ENCODE measurements at places on chromosomes 13 and 19.
A peak's percentile ranks its signal among the peaks of the same experiment; 100 is the strongest.

- DNase-seq, result no peak
Measured at GRCh38 chr19:18279266-18279515, 2.2 kb downstream of the JUND start.

DNA sequence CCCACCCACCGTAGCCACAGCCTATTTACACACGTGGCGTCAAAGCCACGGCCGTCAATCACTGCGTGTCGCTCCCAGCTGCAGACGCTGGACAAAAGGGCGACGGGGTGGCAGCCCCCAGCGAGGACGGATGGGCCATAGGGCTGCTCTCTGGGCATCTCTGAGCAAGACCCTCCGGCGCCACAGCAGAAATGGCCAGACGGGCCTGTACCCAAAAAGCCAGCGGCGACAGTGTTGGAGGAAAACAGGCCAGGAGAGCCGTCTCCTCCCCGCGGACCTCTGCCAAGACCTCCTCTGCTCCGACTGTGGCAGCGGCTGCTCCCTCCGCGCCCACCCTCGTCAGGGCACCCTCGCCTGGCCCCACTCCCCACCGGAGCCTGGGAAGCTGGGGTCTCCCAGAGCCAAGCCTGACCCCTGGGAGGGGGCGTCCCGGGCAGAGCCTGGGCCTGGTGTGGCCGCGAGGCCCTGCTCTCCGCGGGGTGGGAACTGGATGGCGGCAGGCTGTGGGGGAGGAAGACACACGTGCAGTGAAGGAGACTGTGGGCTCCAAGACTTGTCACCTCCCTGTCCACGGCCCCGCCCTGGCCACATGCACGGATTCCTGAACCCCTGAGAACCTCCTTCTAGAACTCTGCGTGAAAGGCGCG, 2.7 kb downstream of the C2CD4C start:
- no peak for DNase-seq

DNA sequence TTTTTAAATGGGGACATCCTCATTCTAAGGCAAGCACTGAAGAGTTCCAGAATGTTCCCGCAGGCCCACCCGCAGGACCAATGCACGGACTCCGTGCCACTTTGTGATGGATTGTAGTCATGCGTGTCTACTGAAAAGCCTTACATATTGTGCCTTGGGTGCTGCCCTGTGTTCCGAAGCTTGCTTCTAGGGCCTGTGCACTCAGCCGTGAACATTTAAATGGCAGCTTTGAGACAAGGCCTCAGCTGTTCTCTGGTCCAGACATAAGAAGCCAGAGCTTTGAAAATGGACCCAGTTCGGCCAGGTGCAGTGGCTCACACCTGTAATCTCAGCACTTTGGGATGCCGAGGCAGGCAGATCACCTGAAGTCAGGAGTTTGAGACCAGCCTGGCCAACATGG, 75.3 kb upstream of the CACNA1A start:
- DNase-seq, result no peak

GRCh38 chr19:50626011-50626410, 13.7 kb downstream of the SYT3 start:
- DNase-seq, result no peak

DNA sequence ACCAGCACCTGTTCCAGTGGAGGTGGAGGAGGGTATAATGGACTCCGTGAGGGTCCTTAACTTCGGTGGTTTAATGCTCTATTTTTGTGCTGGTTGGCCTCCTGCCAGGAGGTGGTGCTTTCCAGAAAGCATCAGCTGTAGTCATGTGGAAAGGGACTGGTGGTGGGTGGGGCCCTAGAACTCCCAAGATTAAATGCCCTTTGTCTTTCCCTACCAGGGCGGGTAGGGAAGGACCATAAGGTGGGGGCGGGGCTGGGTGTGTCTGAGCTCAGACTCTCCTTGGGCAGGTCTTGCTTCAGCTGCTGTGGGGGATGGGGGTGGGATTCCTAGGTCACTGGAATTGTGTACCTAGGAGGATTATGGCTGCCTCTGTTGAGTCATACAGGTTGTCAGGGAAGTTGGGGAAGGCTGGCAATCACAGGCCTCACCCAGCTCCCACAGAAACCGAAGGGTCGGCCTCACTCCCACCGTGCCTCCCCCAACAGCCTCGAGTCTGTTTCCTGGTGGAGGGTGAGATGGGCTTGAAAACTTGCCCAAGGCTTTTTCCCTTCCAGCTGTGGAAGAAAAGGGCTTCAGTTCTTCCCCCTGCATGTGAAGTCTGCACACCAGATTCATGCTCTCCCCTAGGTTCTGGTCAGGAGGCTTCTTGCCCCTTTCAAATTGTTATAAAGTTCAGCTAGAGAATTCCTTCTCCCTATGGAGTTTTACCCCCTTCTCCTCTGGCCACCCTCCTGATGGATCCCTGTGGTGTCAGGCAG, 60.3 kb upstream of the CLDN10 start:
- peak; percentile 49 for DNase-seq

GRCh38 chr13:109379930-109380329, 406.5 kb downstream of the IRS2 start:
- no peak for DNase-seq

- no peak for DNase-seq
Measured at GRCh38 chr19:33434069-33434885, 60.8 kb downstream of the CEBPG start.

DNA sequence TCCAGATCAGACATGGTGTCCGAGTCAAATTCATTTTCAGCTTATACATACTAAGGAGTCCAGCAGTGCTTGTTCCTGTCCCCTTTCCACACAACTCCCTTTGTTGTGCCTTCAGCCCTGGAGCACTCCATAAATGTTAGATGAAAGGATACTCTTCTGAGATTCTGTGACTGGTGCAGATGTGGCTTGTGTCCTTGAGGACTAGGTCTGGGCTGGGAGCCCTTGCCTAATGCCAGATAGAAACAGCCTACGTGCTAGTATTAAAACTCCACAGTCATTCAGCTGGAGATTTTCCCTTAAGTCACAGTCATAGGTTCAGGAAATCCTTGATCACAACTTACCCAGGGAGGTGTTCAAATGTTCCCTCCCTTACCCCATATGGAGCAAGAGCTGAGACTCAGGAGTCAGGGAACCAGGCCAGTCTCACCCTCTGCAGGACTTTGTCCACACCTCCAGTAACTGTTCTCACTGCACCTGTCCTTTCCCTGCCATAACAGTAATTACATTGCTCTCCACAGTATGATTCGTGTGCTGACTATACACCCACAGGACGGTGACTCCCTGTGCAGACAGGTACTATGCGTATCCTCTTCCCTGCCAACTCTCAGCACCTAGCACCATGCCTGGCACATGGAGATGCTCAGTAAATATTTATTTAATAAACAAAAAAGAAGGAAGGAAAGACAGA, 15.5 kb upstream of the SERPINE3 start:
- DNase-seq, result peak; percentile 13

- no peak for DNase-seq
Measured at GRCh38 chr13:113455384-113455783, 2.1 kb upstream of the ADPRHL1 start.

DNA sequence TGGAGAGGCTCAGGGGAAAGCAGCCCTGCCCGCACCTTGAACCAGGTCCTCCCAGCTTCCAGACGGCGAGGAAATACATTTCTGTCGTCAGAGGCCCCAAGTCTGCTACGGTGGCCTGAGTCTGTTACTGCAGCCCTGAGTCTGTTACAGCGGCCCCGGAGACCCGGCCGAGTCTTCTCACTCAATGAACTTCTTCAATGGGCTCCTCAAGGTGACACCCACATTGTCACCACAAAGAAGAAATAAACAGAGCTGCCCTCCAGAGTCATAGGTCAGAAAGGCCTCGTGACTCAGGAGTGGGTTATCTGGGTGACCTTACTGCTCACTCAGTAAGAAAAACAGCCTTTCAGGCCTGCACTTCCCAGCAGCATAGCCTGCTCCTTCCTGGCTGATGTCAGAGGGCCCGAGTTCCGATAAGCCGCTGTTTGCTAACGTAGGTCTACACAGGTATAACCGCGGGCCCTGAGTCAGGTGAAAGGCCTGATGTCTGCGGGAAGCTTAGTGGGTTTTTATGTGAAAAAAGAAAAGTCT, 66.9 kb upstream of the TM9SF2 start:
- DNase-seq, result no peak

DNA sequence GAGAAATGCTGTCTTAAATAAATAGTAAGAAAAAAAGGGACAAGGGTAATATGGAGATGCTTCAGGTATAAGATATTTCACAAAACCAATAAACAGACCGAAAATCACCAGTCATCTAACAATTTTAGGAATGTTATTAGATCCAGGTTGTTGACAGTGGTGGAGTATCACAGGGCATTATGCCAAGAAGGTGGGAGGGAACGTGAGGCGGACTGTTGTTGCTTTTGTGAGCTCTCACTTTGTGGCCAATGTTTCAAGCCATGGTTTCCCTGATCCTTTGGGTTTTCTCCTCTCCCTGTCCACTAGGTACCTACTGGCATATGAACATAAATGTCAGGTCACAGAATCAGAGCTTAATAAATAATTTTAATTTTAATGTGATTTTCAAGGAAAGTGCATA, 790.3 kb upstream of the SLITRK1 start:
- no peak for DNase-seq

DNA sequence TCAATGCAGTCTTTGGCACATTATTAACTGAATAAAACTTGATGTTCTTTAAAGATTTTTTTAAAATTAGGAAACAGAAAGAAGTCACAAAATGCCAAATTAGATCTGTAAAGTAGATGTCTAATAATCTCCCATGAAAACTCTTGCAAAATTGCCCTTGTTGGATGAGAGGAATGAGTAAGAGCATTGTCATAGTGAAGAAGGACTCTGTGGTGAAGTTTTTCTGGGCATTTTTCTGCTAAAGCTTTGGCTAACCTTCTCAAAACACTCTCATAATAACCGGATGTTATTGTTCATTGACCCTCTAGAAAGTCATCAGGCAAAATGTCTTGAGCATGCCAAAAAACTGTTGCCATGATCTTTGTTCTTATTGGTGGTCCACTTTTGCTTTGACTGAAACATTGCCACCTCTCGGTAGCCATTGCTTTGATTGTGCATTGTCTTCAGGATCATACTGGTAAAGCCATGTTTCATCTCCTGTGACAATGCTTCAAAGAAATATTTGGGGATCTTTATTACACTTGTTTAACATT, 549.3 kb downstream of the LIG4 start:
- DNase-seq, result no peak

DNA sequence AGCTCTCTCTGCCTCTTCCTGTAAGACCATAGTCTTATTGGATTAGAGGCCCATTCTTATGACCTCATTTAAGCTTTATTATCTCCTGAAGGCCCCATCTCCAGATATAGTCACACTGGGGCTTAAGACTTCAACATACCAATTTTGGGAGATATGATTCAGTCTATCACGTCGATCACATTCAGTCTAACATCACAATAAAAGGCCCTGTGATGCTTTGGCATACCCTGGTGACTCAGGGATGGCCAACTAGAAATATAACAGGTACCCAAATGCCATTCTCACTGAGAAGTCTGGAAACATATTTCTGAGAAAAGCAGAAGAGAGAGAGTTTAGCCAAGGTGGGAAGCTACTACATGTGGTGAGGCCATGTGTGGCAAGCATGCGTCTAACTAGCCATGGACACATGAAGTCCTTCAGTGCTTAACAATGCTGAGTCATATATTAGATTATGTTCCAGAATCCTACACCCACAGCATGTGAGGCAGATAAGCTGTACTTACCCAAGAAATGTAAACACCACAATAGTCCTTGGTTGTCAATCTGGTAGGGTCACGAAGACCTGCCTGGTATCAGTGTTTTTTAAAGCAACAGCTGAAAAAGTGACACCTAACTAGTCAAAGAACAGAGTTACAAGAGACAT, 485.1 kb downstream of the FOXO1 start:
- DNase-seq, result peak; percentile 33

DNA sequence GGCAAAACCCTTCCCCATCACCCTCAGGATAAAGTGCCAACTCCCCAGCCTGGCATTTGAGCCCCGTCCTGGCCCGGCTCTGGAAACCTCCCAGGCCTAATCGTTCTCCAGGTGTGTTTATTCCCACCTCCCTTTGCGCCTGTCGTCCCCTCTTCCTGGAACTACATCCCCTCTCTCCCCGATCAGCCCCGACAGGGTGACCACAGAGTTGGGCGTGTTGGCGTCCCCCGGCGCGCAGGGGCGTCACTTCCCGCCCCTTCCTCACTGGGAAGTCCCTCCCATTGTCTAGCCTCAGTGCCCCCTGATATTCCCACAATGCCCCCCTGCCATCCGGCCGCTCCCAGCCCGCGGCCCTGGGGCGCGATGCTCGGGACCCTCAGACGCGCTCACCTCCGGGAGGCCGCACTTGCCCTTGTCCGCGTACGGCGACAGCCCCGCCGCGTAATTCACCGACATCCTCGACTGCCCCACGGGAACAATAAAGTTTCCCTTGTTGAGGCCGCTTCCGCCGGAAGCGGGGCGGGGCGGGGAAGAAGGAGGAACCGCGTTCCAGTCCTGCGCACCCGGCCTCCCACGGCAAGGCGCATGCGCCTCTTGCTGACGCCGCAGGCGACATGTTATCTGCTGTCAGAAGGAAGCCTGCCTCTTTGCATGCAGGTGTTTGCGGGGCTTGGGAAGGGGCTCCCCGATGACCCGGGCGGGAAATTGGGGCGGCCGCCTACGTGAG, at the start of the genes ANKRD24 and SIRT6:
ANKRD24 (plus strand) TSS at position 606 of the 727 bp plus-strand sequence. CDS start 3,737 bp downstream, outside the sequence.
SIRT6 (minus strand) TSS at position 480 of the 727 bp plus-strand sequence; CDS start at position 456, 24 bp downstream.
- peak; percentile 94 for DNase-seq

Data from kidney tubule cell (primary cell).